ENCODE measurements at places on chromosomes 6 and 20. TPM values are rescaled to one million over a fixed set of nuclear protein-coding genes. Genes with fewer than 3 reads are reported as not detected.

The IRAK1BP1 gene
- 2.2 TPM for total RNA-seq

The SIRPG gene
- not detected for total RNA-seq

The IL20RA gene
- not detected for total RNA-seq

The PTCHD4 gene
- not detected for total RNA-seq

- no peak for DNase-seq
Observed at GRCh38 chr6:53258774-53259155, 90.0 kb downstream of the ELOVL5 start.

GRCh38 chr6:99478483-99478882, 36.7 kb downstream of the USP45 start:
- no peak for DNase-seq

GRCh38 chr20:51058017-51058416, 35.1 kb upstream of the KCNG1 start:
- DNase-seq, result no peak

GRCh38 chr20:54168961-54169862, 4.6 kb downstream of the CYP24A1 start:
- DNase-seq, result no peak

DNA sequence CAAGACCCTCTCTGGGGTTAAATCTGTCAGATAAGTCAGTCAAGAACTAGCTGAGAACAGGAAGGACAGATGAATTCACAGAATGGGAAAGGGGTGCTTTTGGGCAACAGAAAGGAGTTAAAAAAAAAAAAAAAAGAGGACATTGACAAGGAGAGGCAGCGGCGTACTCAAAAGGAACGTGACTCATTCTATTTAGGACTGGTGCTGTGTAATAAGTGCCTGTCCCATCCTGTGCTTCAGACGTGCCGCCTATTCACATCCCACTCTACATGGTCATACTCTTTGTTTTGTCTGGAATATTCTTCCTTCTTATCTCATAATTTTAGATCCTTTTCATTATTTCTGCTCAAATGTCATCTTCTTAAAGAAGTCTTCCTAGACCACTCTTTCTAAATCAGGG, 101.1 kb upstream of the EMILIN3 start:
- DNase-seq, result no peak
